ENCODE measurements at places on chromosomes 16 and 17.
A peak's percentile ranks its signal among the peaks of the same experiment; 100 is the strongest.

DNA sequence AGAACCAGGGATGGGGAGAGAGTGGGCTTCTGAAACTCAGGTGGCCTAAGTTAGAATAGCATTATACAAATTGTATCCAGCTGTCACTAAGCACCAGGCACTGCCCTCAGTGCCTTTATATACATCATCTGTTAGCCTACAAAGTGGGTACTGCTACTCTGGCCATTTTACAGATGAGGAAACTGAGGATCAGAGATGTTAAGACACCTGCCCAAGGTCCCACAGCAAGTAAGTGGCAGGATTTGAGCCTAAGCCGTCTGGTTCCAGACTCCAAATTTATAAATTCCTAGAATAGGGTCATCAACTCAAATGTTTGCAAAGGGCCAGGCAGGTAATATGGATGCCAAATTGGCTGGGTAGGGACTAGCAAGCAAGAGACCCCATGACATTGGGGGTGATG is 2.3 kb downstream of the ORAI3 start:
- no peak for DNase-seq

- DNase-seq, result no peak
Observed at GRCh38 chr16:30760001-30760559, 1.8 kb downstream of the CFAP119 start.

DNA sequence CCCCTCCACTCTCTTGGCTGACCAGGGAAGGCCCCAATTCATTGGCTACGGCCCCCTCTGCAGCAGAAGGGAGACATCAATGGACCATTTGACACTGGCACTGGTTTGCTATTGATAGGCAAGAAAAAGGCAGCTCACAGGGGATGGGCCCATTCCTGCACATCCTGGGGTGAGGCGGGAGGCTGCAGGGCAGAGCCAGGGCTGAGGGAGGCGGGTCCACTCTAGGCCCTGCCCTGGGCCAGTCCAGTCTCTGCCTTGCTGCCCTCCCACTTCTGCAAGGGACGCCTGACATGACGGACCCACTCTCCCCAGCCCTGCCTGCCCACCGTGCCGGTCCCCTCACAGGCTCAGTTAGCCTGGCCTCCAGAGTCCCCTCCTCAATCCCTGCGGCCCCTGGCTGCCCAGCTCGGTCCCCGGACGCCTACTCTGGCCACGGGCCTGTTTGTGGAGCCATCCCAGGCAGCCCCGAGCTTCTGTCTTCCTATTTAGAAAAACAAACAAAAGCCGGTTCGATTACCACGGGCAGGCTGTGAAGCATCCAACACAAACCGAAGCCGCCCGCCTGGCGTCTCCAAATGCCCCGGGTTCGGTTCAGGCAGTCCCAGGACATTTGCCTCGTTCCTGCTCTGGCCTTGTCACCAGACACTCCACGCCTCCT is 160.7 kb downstream of the IRX5 start:
- DNase-seq, result no peak

DNA sequence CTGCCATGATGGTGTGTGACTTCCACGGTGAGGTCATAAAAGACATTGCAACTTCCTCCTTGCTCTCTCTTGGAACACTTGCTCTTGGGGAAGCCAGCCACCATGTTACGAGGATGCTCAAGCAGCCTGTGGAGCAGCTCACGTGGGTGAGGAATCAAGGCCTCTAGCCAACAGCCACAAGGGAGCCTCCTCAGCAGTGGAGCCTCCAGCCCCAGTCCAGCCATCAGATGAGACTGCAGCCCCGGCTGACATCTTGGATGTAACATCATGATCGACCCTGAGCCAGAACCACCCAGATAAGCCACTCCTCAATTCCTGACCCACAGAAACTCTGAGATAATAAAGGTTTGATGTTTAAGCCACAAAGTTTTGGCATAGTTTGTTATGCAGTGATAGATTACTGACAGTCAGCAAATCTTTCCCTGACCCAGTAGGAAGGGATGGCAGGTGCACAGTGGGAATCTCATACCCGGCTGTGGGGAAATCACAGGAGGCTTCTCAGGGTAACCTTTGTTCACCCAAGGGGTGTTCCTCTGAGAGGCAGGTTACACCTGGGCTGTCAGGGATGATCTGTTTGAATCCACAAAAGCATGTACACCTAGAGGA is 23.3 kb upstream of the GINS2 start:
- no peak for DNase-seq

DNA sequence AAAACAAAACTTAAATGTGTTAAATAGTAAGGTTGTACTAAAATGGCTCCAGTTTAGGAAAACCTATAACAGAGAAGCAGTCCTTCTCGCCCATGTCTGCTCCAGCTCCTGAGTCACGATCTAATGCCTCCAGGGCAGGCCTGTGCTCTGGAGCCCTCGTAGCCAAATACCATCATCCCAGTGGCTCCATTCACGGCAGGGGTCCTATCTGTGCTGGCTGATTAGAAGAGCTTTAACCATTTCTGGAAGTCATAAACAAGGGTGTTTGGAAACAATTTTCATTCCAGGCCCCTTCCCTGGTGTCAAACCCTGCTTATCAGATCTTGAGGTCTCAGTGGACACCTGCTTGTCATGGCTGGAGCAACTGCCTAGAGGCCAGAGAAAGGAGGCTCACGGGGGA is 336.9 kb downstream of the SOX9 start:
- DNase-seq, result no peak

GRCh38 chr16:3819746-3820724 is 60.5 kb downstream of the CREBBP start:
- DNase-seq, result peak; percentile 92

DNA sequence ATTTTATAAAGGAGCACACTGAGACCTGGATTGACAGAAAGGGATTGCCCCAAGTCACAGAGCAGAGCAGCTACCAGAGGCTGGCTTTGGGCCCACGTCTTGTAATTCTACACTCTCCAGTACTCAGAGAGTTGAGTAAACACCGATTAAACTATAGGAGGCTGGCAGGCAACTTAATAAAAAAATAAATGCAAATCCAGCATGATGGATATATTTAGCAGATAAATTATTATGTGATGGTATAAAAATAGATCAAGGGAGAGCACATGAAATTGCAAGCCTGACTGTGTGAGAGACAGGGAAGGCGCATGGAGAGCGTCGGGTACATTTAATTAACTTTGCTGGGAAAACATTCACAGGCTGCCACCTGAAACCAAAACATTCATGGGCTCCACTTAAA is 87.7 kb upstream of the CCL2 start:
- DNase-seq, result no peak

DNA sequence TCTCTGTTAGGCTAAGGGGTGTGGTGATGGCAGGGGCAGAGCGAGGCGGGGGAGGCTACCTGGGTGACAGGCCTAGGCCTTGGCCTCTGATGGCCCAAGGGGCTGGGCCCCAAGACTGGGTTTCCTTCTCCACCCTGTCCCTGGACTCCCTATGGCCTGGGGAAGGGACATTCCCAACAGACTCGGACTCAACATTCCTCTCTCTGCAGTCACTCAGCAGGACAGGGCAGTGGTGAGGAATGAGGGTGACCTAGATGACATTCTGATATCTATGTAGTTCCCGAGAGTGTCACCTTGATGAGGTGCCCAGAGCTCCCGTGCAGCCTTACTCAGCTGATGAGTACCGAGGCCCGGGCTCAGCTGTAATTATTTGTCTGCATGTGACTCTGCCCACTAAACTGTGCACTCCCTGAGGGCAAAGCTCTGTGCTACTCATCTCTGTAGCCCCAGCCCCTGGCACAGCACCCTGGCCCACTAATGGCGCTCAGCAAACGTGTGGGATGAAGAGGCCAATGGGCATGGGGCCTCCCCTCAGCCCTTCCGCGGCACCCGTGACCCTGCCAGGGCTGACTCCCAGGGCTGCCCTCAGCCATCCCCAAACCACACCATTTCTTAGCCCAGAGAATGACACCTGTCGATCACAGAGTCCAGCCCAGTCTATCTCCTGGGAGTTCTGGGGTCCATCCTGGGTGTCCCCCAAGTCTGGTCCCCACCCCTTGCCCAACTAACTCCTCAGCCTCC is 2.2 kb downstream of the PLCD3 start:
- DNase-seq, result no peak

DNA sequence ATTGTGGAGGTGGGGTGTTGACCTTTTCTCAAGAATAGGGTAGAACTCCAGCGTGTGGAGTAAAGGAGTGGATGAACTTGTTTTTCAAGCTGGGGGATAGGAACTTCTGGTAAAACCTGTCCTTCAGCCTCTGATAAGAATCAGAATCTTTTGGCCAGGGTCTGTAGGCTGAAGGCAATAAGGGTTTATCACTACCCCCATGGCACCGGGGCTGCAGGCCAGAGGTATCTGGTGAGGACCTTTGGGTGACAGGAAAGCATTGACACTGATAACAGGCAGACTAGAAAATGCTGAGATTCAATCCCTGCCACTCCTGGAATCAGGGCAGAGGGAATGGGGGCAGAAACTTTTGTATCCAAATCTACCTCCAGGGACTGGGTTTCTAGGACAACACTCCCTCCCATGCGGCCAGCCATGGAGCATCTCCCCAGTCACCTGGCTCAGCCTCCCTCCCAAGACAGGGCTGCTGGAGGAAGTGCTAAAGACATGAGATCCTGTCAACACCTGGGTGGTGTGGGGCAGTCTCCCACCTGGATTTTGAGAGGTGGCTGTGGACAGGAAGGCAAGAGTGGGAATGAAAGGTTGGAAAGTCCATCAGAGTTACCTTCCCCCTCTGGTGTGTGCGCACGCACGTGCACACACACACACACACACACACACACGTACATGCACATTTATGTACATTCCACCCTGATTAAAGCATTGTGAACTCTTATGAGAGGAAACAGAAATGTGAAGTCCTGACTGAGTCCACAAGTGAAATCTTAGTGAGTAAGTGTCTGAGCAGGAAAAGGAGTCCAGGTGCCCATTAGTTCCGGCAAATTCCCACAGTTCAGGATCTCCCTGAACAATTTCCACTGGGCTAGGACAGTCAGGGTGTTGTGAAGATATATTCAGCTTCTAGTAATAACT is 53.1 kb upstream of the MARCHF10 start:
- DNase-seq, result no peak

DNA sequence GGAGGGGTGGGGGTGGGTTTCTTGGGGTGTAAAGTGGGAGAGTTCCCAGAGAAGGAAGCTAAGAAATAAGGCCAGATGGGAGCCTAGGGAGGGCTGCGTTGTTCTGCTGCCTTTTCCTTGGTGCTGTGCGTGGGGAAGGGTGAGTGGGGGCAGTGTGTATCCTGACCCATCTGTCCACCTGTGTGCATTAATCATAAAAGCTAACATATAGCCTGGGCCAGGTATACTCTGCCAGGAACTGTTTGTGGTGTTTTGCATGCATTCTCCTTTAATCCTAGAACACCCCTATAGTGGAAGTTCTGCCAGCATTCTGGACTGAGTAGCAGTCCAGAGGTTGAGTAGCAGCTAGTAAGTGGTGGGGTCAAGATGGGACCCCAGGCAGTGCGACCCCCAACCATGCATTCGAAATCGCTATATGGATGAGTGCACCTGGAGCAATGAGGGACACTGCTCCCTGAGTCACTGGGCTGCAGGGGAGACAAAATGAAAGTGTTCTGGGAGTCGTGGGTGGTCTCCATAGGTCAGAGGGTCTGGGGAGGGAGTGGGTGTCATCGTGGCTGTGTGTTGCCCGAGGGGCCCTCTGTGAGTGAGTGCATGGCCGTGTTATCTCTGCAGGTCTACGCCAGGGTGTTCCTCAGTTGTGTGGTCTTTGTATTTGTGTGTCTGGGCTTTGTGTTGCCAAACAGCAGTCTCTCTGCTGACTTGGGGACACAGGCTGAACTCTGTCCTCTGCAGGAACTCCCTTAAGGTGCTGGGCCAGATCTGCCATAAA is 1.3 kb downstream of the ERBB2 start:
- no peak for DNase-seq

DNA sequence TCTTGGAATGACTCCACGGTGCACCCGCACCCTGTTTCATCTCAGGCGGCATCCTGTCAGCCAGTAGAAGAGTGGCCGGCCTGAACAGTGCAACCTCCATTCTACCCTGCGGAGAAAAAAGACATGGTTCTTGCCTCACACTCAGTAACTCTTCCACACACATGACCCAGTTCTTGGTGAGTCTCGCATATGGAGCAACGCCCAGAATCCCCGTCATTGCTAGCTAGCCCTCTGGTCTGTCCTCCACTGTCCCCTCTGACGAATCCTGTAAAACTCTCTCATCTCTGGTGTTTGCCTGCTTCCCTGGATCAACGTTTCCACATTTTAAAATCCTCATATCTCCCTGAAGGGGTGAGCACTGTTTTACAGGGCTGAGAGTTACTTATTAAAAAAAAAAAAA is 4.2 kb upstream of the RDM1 start:
- no peak for DNase-seq

DNA sequence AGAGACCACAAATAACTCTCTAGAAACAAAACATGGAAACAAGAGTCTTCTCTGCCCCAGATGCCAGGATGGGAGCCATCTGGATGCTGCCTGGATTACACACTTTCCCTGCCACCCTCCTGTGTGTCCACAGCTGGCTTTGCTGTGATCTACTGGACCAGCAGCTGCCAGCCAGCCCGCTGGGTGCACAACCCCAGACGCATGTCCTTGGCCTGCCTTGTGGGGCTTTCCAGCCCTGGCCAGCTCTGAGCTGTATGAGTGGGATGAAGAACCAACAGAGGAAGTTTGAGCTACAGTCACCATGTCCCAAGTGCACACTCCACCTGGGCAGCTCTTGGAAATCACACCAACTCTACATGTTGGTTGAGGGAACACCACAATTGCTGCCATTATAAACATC is 57.0 kb upstream of the TNRC6C start:
- DNase-seq, result no peak

- DNase-seq, result no peak
Observed at GRCh38 chr17:65226227-65226626, 89.1 kb downstream of the RGS9 start.

DNA sequence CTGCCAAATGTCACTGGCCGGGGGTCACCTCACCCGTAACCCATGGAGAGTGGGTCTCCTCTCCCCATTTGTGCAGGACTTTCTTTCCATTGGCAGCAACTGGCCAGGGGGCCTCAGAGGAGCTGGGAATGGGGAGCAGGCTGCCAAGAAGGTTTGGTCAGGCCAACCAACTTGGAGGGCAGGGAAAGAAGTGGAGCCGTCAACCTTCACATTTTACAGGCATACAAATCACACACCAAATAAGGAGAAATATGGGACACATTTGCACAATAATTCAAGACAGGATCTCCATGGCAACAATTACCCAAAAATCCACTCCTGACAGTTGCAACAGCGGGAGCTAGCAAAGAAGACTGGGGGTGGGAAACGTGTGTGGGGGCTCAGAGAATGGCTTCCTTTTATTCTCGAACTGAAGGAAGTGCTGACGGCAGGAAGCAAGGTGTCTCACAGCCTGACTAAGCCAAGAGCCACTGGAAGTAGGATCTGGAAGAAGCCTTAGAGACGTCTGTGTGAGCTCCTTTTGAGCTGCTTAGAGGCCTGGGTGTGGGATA is 20.9 kb downstream of the RPRML start:
- no peak for DNase-seq
